AG09309 (cell line): ENCODE measurements at places on chromosomes 16 and 17.

GRCh38 chr17:57567251-57567650 is 177.8 kb downstream of the CCDC182 start:
- DNase-seq = no peak

DNA sequence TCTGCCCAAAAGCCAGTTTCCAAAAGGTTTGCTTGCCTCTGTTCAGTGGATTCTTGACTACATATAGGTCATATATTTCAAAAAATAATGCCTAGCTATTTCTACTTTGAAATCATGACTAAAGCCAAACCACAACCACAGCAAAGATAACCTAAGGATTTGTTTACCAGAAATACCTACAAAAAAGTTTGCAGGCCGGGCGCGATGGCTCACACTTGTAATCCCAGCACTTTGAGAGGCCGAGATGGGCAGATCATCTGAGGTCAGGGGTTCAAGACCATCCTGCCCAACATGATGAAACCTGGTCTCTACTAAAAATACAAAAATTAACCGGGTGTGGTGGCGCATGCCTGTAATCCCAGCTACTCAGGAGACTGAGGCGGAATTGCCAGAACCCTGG is 15.2 kb downstream of the CARHSP1 start:
- DNase-seq = no peak

GRCh38 chr17:64689106-64689505 is 27.0 kb upstream of the SMURF2 start:
- no peak for DNase-seq

DNA sequence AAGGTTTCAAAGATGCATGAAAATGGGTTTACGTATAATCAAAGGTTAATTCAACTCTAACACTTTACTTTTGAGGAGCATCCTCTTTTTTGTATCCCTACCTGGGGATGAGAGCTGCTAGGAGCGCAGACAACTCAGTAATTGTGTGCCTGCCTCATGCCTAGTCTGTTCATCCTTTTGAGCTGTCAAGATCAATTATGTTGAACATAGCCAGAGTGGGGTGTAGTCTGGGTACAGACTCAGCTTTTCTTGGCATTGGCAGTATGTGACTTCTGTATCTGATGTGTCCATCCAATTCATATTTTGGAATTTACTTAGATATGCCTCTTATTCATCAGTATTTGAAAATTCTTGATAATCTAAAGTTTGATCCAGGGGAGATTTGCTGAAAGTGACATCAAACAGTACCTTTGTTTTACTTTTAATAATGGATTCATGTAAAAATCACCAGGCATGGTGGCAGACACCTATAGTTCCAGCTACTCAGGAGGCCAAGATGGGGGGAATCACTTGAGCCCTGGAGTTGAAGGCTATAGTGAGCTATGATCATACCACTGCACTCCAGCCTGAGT is 24.1 kb downstream of the PRKCA start:
- DNase-seq = no peak

- DNase-seq = no peak
Observed at GRCh38 chr17:6124856-6125255, 54.7 kb downstream of the WSCD1 start.

DNA sequence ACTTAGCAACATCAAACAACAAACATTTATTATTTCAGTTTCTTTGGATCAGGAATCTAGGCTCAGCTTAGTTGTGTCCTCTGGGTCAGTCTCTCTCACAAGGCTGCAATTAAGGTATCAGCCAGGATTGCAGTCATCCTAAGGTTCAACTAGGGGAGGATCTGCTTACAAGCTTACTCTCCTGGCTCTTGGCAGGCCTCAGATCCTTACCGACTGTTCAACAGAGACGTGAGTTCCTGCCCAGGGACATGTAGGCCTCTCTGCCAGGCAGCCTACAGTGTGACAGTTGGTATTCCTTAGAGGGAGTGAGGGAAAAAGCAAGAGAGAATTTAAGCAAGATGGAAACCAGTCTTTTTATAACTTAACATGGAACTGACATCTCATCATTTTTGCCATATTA is 294.0 kb downstream of the ZFHX3 start:
- DNase-seq = no peak

DNA sequence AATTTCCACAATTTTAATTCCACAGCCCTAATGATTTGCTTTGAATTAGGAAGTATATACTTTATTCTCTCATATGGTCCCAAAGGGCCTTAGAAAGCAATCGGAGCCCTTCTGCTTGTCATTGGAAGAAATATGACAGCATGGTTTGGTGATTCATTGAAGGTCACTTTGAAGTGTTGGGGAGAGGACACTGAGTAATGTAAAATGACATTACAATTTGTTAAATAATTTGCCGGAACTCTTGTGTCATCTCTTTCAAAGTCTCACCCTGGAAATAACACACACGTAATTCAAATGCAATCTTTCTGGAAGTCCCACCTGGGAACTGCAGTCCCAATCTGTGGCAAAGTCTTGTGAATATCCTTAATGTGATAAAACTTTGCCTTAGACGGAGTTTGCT is 59.8 kb downstream of the BMERB1 start:
- no peak for DNase-seq

GRCh38 chr17:48528936-48529682 is 1.7 kb downstream of the HOXB1 start:
- DNase-seq = no peak

- no peak for DNase-seq
Observed at GRCh38 chr17:66228887-66229782, at the start of gene APOH. Gene APOH, minus strand, starts transcription at chr17:66229415. Its CDS starts 36 bp downstream, at chr17:66229379.

DNA sequence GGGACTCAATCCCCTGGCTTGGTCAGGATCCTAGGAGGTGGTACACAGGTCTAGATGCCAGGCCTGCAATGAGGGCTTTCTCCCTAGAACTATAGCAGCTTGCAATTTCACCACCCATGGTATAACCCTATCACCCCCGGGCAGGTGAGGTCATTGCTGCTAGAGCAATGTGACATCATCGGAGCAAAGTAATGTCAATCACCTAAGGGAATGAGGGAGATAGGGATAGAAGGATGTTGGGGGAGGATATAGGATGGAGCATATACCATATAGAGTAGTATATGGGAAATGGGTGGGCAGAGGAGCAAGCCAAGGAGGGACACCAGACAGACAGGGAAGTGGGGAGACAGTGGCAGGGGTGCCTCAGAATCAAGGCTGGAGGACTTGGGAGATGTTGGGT is 3.3 kb downstream of the KCNH4 start:
- no peak for DNase-seq

GRCh38 chr17:2090804-2091534 is 36.1 kb downstream of the HIC1 start:
- peak; percentile 89 for DNase-seq
